Adrenal gland (tissue), 19 donors: ENCODE measurements at places on chromosomes 6 and 20. TPM values are rescaled to one million over a fixed set of nuclear protein-coding genes. Genes with fewer than 3 reads are reported as not detected.

DNA sequence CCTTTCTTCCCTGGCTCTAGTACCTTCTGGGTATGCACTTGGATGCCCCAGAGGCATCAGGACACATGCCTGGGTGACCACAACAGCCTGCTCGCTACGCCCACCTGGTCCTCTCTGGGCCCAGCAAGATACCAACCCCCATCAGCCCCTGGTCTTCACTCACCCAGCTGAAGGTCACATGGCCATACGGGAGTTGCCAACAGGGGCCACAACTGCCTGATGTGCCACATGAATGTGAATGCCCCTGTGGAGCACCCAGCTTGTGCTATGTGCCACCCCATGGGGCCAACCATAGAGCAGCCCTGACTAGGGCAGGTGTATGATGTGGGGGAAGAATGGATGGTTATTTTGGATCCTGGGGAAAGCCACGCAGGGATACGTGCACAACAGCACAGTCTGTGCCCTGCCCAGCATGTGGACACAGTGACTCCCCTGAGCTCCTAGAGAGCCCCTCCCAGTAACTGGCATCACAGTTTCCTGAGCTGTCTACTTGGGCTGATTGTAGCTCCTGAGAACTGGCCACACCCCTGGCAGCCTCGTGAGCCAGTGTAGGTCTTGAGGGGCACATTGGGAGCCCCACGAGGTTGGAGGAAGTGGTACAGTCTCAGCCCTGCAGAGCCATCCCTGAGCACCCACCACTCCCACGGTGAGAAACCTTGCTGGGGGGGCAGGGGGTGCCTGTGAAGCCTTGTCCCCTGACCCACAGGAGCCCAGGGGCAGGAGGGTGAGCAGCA lies 10.5 kb upstream of the PCMTD2 start:
- no peak overlapping the region for H3K4me3 ChIP-seq
- no peak for DNase-seq
- H3K36me3 ChIP-seq = no peaks in the 10 kb centered on the region
- H3K4me1 ChIP-seq = no peaks in the 10 kb centered on the region
- no peak overlapping the region for H3K27ac ChIP-seq

- DNase-seq = no peak
- H3K36me3 ChIP-seq = no peaks in the 10 kb centered on the region
- H3K4me1 ChIP-seq = no peaks in the 10 kb centered on the region
- H3K4me3 ChIP-seq = no peak overlapping the region
Observed at GRCh38 chr6:3522561-3523260, 65.9 kb upstream of the SLC22A23 start.

DNA sequence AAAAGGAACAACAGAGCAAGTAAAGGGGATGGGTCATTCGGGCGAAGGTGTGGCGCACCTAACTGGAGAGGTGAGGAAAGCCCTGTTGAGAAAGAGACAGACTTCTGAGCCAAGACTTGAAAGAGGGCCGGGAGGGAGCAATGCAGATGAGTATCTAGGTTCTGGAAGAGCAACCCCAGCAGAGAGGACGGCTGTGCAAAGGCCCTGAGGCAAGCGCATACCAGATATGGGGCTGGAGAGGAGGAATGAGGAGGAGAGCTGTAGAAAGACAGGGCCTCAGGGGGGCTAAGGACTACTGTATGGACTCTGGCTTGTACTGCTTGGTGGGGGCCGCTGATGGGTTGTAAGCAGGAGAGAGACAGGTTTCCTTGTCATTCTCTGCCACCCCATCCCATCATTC lies 21.9 kb downstream of the TRERF1 start:
- no peaks in the 10 kb centered on the region for H3K36me3 ChIP-seq
- H3K4me1 ChIP-seq = peaks cover 13% of the 10 kb centered on the region
- H3K4me3 ChIP-seq = no peak overlapping the region
- H3K27ac ChIP-seq = no peak overlapping the region
- DNase-seq = no peak

DNA sequence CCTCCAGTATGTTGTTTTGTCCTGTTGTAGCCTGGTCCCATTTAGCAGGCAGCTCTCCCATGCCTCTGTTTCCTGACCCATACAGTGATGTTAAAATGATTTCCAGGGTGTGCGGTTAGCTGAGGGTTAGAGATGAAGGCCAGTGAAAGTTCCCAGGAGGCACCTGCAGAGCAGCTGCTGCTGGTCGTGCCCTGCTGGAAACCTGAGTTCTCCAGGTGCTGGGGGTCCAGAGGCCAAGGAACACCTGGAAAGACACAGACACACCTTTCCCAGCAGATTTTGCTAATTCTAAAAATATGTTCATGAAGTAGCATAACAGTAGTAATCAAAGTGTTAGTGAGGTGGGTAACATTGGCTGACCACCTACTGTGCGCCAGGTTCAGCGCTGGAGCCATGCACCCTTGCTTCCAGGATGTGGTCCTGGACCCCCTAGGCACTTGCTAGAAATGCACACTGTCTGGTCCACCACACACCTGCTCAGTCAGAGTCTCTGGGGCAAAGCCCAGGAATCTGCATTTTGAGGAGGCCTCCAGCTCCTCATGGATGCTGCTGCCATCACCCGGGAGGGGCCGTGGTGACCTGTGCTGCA lies 118.7 kb downstream of the SYNDIG1 start:
- H3K27me3 ChIP-seq = no peaks in the 10 kb centered on the region
- H3K4me3 ChIP-seq = no peak overlapping the region
- H3K27ac ChIP-seq = no peak overlapping the region
- DNase-seq = no peak
- H3K4me1 ChIP-seq = no peaks in the 10 kb centered on the region

DNA sequence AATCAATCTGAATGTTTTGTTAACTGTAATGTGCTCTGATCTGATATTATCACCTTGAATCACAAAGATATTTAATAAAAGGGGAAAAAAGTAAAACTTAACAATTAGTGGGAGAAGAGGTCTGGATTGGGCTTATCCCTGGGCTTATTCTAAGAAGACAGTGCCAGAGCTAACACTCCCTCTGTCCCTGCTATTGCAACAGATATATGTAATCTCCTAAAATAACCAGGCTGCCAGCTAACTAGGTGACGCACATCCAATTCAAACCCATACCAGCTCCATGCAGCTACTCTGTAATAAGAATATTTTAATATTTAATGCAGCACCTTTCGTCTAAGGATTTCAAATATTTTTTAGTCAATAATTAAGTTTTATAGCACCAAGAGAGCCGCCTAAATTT lies 330.1 kb upstream of the MARCKS start:
- no peak overlapping the region for H3K27ac ChIP-seq
- no peak overlapping the region for H3K4me3 ChIP-seq
- no peaks in the 10 kb centered on the region for H3K36me3 ChIP-seq
- no peaks in the 10 kb centered on the region for H3K4me1 ChIP-seq
- no peak for DNase-seq

Gene OR2H2
- total RNA-seq = not detected

Gene NOX3
- total RNA-seq = not detected

Gene HUS1B
- total RNA-seq = not detected

Gene CRIP3
- 1.2 TPM for total RNA-seq
